ENCODE measurements at places on chromosomes 7 and 10.

DNA sequence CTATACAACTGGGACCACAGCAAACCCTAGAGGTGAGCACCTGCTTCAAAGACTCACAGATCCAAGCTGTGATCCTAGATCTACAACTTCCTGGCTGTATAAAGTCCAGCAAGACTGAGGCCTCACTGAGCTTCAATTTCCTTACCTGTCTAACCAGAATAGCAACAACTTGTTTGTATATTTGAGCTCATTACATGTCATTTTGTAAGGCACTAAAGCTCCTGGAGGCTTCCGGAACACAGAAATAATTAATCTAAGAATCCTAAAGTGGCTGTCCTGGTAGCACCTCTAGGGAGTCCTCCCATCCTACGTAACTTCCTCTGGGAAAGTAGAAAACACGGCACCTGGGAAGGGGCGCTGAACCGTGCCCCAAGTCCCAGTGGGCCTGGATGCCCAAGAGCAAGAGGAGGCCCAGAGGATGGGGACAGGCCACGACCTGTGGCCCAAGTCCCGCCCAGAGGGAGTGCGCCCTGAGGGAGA, 39.4 kb downstream of the HK1 start:
- no peak for DNase-seq

- DNase-seq, result no peak
Observed at GRCh38 chr10:1299041-1299726, 243.0 kb downstream of the WDR37 start.

DNA sequence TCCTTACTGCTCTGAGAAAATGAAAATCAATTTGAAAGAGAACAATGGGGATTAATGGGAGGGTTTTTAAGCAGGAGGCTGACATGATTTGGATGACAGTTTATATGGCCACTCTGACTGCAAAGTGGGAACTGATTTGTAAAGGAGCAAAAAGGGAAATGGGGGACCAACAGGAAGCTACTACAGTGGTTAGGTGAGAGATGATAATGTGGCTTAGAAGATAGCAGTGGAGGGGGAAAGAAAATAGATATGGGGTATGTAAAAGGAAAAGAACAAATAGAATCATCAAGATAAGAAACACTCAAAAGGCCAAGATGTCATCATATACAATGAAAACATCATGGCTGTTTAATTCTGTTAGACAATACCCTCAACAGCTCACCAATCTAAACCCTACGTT, 177.5 kb downstream of the ANK3 start:
- no peak for DNase-seq

GRCh38 chr7:150586068-150586784, 19.0 kb downstream of the GIMAP4 start:
- DNase-seq, result no peak

GRCh38 chr7:50615519-50616080, 50.4 kb upstream of the DDC start:
- DNase-seq, result no peak

GRCh38 chr10:82084904-82085303, 209.9 kb downstream of the NRG3 start:
- DNase-seq, result no peak

- DNase-seq, result no peak
Observed at GRCh38 chr10:34838366-34838900, 23.3 kb upstream of the PARD3 start.

- no peak for DNase-seq
Observed at GRCh38 chr10:103307594-103307993, 30.7 kb downstream of the INA start.

DNA sequence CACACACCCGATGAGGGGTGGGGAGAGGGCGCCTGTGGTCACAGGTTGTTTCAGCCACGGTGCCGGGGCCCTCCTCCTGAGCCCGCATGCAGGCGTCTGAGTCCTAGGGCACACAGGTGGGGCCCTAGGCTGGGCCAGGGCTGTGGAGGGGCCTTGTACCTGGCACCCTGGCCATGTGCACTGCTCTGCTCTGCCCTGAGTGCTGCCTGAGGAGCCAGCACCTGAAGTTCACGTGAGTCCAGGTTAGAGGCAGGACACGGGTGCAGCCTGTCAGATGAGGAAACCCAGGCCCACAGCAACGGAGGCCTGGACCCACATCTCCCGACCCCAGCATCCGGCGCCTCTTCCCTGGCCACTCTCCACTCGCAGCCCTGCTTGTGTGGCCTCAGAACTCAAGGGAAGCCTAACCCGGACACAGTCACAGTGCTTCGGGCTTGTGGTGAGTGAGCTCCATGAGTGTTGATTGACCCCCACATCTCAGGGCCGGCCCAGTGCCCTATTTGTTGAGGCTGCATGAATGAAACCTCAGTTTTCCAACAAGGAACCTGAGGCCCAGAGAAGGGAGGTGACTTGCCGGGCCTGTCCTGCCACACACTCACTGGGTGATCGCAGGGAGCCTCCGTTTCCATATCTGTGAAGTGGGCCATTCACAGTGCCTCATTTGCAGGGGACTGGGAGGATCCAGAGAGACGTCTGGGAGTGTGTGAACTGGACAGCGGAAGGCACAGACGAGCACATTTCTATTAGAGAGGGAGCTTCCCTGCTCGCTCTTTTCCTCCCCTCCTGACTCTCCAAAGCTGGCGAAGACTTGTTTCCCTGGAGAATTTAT, 39.6 kb downstream of the PPIF start:
- DNase-seq, result no peak

DNA sequence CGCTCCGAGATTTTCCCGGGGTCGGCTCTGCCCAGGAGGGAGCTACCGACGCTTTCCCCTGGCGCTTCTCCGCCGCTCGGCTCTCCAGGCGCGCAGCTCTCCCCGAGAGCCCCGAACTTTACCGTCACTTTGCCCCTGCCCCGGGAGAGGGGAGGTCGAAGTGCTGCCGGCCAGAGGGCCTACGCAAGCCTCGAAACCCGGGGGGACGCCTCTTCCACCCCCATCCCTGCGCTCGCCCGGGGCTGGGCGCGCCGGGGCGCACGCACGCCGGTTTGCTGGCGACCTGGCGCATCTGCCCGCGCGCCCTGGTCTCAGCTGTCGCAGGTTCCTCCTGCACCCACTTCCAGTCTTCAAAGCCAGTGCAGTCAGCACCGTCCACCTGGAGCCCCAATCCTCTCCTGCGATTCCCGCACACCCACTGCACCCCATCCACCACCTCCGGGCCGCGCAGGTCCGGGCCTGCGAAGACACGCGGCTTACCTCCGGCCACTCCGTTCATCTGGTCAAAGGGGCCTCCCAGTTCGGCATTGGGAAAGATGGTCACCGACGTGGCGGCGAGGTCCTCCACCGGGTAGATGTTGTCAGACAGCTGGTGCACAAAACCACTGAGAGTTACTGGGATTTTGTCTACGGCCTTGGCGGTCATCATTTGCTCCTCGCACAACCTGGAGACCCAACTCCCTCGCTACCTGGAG, 638 bp downstream of the EGR2 start:
- DNase-seq, result no peak

- DNase-seq, result no peak
Observed at GRCh38 chr7:727806-728460, 852 bp upstream of the PRKAR1B start.

DNA sequence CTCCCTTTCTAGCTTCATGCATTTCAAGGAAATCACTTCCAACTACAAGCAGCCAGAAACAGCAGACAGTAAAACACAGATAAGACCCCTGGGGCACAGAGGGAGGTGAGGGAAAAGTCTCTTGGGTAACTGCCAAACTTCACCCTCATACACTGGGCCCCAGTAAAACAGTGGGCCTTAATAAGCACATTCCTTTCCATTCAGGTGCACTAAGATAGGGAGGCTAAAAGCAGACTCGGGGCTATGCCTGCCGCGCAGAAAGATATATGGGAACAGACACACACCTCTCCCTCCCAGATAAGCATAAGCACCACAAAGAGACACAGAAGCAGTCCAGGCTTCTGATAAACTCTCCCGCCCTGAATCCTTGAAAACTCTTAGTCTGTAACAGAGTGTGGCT, 117.0 kb downstream of the TYW1B start:
- no peak for DNase-seq

DNA sequence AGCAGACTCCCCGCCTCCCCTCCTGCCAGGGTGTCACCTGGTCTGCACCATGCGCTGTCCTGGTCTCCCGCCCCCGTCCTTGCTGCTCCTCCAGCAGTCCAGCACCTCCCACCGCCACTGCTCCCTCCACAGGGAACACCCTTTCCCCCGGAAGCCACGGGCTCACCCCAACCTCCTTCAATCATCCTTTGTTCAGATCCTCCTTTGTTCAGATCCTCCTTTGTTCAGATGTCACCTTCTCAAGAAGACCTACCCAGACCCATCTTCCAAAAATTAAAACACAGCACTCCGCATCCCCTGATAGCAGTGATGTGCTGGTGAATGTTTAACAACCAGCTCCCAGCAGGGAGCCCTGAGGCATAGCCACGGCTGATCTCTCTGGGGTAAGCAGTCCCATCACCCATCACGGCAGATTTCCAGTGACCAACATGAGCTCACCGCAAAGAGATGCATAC, 237.7 kb downstream of the USP6NL start:
- DNase-seq, result no peak

GRCh38 chr7:139488810-139489209, 5.3 kb upstream of the KLRG2 start:
- DNase-seq, result no peak

- DNase-seq, result no peak
Observed at GRCh38 chr7:137986252-137987017, 15.5 kb downstream of the CREB3L2 start.

DNA sequence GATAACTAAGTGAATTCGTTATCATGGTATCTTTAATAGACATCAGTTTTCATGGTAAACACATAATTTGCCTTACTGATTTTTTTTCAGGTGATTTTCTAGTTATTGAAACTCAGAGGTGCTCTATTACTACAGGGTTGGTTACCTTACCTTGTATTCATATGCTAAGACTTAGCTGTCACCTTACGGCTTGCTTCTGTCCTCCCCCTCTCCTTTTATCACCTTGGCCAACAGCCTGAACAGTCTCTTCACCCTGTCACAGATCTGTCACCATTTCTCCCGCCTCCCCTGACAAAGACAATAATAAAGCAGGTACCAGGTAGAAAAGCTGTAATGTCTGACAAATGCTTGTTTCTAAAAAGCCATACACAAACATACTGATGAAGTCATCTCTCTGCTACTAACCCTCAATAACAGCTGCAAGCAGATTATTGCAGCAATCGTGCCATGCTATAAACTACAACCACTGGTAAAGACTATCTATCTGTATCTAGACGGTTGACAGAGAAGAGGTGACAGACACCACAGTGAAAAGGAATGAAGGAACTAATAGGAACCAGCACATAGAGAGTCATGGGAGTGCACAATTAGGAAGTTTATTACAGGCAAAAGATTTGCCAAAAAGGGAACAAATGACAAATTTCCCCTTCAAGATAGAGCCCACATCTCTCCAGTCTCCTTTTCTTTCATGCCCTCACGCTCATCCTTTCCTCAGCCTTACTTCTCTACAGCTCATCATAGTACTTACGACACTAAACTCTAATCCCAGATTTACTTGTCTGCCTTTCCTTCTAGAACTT, 57.2 kb downstream of the ARHGAP12 start:
- DNase-seq, result no peak

DNA sequence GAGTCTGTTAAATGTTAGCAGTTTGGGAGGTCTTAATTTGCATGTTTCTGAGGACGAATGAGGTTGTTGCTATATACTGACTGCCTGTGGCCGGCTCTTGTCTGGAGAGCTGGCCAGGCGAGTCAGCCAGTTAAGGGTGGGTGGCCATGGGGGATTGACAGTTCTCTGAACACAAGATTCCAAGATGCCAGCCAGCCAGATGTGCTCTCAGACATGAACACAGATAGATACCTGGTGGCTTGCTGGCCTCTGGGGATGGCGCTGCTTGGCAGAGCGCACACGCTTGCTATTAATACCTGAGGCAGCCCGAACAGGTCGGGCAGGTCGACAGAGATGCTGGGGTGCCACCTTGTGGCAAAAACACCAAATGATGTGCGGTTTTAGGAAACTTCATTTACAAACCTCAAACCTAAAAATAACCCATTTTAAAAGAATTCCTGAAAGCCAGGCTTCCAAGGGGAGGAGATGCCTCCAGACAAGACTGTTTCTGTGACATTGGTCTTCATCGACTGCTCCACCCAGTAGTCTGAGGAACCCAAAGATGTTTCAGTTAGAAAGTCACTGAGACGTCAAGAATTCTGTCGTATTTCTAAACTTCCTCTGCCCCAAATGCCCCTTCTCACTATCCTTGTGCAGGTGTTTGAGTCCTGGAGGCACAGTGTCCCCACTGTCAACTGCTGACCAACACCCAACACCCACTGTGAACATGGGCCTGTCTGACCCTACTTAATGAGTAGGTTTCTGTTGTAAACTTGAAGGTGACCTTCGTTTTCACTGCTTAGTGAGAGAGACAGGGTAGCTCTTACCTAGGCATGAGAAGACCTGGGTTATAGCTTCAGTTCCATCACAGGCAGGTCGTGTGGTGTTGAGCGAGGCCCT, 123.4 kb downstream of the NT5C2 start:
- DNase-seq, result no peak

DNA sequence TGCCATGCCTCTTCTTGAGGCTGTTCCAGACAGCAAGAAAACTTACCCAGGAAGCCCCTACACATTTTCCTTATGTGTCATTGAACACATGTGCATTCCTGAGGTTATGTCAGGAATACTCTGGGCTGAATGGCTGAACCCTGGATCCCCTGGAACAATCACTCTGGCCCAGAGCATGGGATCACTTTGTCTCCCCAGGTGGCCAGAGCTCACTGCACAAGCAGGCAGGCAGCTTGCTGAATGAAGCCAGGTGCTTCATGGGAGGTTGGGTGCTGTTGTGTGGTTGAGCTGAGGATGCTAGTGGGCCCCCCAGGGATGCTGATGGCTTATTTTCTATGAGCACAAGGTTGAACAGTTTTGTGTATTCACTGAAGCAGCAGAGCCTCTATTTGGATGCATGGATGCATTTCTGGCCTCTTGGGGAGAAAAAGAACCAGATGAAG, 54.7 kb upstream of the NPTX2 start:
- no peak for DNase-seq

GRCh38 chr10:123637326-123637880, 28.8 kb upstream of the GPR26 start:
- no peak for DNase-seq

GRCh38 chr10:69934768-69935167, 117.9 kb upstream of the MACROH2A2 start:
- DNase-seq, result no peak

- no peak for DNase-seq
Observed at GRCh38 chr7:117946151-117946633, 73.0 kb upstream of the CTTNBP2 start.

DNA sequence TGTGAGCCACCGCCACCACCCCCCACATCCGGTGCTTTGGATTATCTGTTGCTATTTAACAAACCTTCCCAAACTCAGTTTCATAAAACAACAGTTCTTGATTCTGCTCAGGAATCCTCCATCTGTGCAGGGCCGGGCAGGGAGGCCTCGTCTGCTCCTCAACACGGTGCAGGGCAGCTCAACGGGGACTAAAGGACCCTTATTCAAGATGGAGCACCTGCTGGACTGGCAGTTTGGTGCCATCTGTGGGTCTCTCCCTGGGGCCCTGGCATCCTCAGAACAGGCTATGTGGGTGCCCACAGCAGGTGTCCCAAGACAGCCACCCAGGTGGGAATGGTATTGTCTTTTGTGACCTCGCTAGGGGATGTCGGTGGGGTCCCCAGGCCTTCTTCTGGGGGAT, 31.0 kb upstream of the ELFN1 start:
- no peak for DNase-seq

Data from DMS 273 treated with DMSO at 0.1 percent for 48 hours (cell line).